NCI-H1417 treated with DMSO at 0.1 percent for 48 hours (cell line): ENCODE measurements at places on chromosomes 3 and 15.

DNA sequence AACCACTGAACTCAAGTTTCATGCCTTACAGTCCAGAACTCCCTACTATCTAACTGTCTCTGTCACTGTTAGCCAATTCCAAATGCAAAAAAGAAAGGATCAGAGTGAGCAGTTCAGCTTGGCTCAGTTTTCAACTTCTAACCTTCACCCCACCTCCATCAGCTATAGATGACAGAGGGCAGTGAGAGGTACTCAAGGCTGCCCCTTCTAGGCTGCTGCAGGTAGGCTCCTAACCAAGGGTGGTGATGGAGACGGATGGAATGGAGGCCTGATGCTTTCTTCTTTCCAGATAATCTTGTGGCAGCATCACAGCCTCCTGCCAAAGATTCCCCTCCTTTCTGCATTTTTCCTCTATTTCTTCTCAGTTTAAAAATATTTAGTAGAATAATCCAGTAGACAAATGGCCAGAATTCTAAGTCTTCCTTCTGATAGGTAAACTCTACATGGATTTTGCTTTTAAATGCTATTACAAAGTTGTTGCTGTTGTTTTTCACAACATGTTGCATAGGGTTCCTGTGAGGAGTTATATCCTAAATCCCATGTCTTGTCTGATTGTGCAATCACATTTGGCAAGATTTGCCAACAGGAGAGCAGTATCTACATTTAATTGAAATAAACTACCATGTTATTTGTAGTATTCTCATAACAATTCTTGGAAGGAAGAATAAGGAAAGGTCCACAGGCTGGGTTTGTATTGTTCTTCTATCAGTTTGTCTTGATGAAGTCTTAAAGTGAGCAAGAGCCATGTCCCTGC lies 301.6 kb upstream of the TRIM42 start:
- DNase-seq, result no peak

- no peak for DNase-seq
These were observed 999 bp downstream of the ZNF280D start for GRCh38 chr15:56732135-56732885.

DNA sequence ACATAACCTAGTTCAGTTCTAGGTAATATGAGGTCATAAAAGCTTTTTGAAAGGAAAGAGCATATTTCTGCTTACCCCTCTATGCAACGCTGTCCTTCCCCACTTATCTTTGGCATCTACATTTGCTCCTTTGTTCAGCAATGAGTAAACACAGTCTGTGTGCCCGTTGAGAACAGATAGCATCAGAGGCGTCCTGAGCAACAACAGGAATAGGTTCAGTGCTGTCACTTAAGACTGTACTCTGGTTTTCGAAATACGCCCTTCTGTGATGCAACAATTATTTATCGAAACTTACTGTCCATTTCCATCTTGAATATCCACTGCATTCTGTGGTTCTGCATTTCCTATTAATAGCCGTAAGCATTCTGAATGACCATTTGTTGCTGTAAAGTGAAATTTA lies 84.4 kb downstream of the BTD start:
- DNase-seq, result no peak

- DNase-seq, result no peak
These were observed 14.9 kb downstream of the CNTN3 start for GRCh38 chr3:74599564-74599963.

- no peak for DNase-seq
These were observed 82.9 kb downstream of the CHSY1 start for GRCh38 chr15:101168898-101169494.

- DNase-seq, result no peak
These were observed 30.0 kb downstream of the XXYLT1 start for GRCh38 chr3:195240939-195241338.

- DNase-seq, result no peak
These were observed 2.5 kb downstream of the HACD2 start for GRCh38 chr3:123582315-123582714.

DNA sequence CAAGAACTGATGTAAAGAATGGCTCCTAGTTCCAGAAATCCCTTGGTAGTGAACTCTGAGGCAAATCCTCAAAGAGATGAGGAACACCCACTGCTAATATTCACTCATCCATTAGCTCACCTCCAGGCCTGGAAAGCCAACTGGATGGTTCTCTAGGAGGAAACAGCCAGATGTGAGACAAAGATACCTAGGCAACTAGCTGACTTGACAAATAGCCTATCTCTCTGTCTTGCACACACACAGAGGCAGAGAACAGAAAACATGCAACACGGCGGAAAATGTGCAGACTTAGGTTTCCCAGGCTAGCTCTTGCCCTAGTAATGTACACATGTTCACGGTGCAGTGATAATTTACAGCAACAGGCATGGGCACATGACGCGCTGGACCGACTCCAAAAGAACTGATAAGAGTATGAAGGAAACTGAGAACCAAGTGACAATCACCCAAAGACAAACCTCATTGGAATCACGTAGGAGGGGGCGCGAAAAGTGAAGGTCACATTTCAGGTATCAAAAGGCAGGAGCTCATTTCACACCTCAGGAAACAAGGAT lies 318.1 kb downstream of the FOXP1 start:
- DNase-seq, result no peak

GRCh38 chr3:119310071-119310470 lies 15.9 kb downstream of the ARHGAP31 start:
- no peak for DNase-seq

GRCh38 chr15:64716452-64716851 lies 58.9 kb downstream of the RBPMS2 start:
- no peak for DNase-seq

- no peak for DNase-seq
These were observed 208.0 kb downstream of the ERC2 start for GRCh38 chr3:56260262-56260661.

DNA sequence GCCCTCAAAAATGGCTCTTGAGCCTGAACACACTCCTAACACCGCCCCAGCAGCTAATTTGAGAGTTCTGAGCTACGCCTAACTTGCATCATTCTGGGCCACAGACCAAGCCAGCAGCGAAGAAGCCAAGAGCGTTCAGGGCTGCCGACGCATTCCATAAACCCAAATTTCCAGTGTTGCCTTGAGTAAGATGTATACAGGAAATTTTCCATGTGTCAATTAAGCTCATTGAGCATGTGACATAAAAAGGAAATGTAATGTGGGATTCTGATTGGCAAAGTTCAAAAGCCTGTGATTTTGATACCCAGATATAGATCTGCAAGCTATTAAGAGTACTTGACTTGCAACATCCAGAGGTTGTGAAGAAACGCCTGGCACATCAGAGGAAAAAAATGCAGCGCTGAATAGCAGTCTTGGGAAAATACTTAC lies 148.6 kb upstream of the NR2F2 start:
- DNase-seq, result no peak

DNA sequence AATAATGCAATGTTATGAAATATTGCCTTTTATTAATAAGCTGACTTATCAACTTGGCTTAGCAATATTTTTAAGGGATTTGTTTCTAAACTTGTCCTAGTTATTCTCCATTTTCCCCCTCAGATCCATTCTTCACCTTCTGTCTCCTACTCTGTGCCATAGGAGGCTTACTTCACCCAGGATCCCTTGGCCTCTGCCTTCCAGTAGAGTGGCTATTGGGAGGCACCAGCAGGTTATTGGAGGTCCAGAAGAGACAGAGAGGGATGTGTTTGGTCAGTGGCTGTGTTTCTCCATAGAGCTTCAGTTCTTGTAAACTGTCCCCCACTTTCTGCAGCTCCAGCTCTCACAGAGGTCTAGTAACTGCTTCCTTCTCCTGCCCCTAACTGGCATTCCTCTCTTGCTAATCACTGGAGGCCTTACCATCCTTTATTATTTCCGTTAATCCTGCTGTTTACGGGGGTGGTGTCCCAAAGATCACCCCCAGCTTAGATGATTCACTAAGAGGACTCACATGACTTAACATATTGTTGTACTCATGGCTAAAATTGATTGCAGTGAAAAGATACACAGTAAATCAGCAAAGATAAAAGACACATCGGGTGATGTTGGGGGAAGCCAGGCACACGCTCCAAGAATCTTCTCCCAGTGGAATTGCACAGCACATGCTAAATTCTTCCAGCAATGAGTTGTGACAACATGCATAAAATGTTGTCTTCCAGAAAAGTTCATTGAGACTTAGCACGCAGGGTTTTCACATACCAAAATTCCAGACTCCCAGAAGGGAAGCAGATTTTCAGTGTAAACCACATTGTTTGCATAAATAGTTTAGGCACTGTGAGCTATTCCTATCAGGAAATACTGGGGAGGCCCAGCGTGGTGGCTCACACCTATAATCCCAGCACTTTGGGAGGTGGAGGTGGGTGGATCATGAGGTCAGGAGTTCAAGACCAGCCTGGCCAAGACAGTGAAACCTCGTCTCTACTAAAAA lies 67.5 kb downstream of the RPL22L1 start:
- DNase-seq, result no peak
